Stimulated activated CD4-positive, alpha-beta T cell treated with anti-CD3 and anti-CD28 coated beads, Interleukin-1b, Interleukin-23, amount 100 ng/mL, for 1 hour (primary cell): ENCODE measurements at places on chromosomes 5 and 9.

GRCh38 chr5:73822989-73823339, 197.0 kb downstream of the ARHGEF28 start:
- DNase-seq: no peak

GRCh38 chr9:107397076-107398044, 92.2 kb downstream of the KLF4 start:
- no peak for DNase-seq

- no peak for DNase-seq
Observed at GRCh38 chr5:68821056-68821455, 272.8 kb upstream of the SLC30A5 start.

GRCh38 chr9:2622461-2623287, 1.1 kb downstream of the VLDLR start:
- no peak for DNase-seq

GRCh38 chr5:5633579-5633978, 211.1 kb downstream of the ICE1 start:
- no peak for DNase-seq

DNA sequence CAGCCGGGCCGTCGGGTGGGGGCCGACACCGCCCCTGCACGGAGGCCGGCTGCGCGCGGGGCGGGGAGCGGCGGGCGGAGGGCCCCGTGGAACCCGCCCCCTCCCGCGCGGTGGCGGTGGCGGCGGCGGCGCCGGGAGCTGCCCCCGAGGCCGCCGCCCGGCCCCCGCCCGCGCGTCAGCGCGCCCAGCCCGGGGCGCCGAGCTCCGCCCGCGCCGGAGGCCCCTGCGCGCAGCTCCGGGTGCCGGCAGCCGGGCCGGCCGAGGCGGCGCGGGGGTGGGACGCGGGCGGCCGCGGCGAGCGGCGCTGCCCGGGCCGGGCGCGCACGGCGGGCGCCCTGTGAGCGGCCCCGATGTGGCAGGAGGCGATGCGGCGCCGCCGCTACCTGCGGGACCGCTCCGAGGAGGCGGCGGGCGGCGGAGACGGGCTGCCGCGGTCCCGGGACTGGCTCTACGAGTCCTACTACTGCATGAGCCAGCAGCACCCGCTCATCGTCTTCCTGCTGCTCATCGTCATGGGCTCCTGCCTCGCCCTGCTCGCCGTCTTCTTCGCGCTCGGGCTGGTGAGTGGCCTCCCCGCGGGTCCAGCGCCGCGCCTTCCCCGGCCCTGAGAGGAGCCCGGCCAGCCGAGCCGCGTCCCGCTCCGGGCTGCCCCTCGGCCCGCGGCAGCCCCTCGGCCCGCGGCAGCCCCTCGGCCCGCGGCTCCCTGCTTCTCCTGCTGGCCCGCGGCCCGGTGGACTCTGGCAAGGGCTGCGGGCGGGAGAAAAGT, at the start of gene ADCY2:
Gene ADCY2, plus strand, starts transcription at position 192 of the 766 bp plus-strand sequence. Its CDS starts 159 bp downstream, at position 351.
- DNase-seq: no peak

DNA sequence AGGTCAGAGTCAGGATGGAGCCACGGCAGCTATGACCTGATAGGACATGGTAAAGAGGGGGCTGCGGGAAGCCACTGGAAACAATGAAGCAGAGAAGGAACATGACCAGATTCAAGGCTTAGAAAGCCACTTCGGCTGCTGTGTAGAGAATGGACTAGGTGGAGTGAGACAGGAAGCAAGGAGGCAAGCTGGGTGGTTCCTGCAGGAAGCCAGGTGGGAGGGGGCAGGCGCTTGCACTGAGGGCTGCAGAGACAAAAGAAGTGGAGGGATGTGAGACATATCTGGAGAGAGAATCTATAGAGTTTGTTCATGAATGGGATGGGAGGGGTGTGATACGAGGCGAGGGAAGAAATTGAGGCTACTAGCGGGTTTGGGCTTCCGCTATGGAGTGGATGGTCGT, 19.0 kb upstream of the N4BP3 start:
- no peak for DNase-seq

GRCh38 chr9:116048081-116048480, 105.5 kb upstream of the PAPPA start:
- DNase-seq: no peak

- DNase-seq: no peak
Observed at GRCh38 chr5:150065886-150066285, 20.5 kb downstream of the CSF1R start.

- DNase-seq: no peak
Observed at GRCh38 chr9:26229324-26230054, 551.2 kb upstream of the TUSC1 start.

DNA sequence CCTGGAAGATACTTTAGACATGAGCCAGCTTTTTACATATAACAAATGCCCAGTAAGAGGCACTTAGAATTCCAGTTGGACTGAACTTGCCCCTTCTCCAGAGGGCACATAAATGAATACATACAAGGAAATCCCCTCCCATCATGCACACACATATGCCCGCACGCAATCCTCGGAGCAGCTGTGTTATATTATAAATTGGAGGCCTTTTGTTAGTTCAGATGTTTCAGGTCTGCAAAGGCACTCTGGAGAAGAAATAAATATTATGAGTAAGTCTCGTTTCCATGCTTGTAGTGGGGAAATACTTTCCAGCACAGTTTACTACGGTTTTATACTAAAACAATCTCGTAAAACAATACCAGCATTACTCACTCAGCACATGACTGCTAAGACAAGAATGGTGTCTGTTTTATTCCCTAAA, 17.6 kb upstream of the MUSK start:
- no peak for DNase-seq

DNA sequence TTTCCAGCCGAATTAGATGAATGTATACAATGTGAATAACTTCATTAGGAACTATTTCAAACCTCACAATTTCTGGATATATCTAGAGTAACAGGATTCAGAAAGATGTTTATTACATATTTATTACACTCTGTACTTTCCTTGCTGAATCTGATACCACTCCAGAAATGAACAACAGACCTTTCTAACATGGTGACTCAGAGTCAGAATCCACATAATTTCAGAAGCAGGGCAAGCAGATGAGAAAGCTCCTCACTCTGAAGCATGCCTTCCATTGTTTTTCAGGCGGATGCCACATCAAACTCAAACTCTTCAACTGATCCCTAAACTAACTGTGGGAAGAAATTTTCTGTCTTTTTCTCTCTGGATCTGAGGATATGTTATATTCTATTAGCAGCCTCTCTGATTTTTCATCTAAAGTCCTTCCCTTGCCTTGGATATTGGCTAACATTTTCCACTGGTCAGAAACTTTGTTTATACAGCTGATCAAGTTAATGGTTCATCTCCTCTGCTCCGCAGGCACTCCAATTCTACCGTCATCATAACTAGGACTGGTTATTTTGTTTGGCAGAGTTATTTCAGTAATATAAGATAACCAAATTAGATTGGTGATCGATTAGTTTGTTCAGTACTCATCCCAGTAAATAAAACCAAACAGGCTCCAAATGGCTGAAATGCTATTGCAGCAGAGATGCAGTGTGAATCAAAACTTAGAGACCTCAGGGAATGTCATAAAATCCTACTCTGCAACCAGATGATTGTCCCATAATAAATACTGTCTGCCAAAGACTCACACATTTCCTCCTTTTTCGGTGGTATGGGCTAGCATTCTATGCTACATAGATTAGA, 556.0 kb downstream of the EBF1 start:
- DNase-seq: no peak

DNA sequence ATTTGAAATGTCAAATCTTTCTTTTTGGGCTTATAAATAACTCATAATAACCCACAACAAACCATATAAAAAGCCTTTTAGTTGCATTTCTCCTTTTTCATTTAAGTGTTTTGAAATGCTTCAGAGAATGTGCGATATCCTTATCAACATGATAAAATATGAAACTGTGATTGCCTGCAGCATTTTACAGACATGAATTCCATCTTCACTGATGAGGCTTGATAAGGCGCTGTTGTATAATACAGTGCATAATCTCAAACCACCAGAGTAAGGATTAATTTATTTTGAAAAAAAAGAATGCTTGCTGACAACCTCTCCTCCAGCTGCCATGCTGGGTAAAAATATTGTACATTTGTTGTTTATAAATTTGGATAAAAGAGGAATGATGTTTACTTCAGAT, 216.8 kb downstream of the PBX3 start:
- DNase-seq: no peak

- no peak for DNase-seq
Observed at GRCh38 chr5:123170816-123171215, 81.8 kb downstream of the PRDM6 start.

- DNase-seq: no peak
Observed at GRCh38 chr9:84669013-84669287, 579 bp upstream of the NTRK2 start.

GRCh38 chr5:65832603-65833228, 93.7 kb upstream of the ERBIN start:
- no peak for DNase-seq

- no peak for DNase-seq
Observed at GRCh38 chr5:156783092-156783491, 67.0 kb upstream of the PPP1R2B start.

GRCh38 chr9:72480921-72481320, 40.5 kb upstream of the TMC1 start:
- DNase-seq: no peak

DNA sequence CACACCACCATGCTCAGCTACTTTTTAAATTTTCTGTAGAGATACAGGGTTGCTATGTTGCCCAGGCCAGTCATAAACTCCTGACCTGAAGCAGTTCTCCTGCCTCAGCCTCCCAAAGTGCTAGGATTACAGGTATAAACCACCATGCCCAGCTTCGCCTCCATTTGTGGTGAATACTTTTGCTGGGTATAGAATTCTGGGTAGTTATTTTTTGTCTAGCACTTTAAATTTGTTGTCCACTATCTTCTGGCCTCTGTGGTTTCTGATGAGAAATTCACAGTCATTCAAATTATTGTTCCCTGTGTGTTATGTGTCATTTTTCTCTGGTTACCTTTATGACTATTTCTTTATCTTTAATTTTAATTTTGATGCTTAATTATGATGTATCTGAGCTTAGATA, 57.7 kb upstream of the EXOC3 start:
- DNase-seq: no peak

DNA sequence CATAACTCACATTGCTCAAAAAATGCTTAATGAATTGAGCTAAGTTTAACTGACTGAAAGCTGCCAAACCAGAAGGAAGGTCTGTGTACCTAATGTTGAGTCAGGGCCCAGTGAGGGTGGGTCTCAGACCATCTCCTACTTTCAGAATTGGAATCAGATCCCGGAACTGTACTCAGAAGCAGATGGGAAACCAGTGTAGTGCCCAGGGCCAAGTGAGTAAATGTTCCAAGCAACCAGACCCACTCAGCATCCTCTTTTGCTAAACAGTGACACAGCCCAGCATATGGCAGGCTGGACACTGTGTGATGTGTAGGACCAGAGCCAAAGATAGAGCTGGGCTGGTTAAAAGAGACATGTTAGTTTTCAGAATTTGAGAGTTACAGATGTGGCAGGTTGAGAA, 94.1 kb downstream of the PLCXD3 start:
- DNase-seq: no peak

DNA sequence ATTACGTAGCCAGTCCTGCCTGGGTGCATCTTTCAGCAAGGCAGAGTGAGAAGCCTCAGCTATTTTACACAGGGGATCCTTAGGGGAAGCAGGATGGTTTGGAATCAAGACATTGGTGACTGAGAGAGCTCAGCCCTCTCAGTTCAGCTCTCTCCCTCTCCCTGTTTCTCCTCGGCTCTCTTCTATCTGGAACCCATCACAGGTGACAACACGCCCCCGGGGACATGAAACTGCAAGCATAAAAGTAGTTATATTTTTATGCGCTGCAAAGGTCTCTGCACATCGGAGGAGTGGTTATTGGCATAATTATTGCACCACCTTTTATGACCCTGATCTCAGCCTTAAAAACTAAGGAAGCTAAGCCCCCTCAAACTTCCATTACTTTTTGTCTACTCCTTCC, 14.2 kb downstream of the TMOD1 start:
- DNase-seq: no peak

- DNase-seq: no peak
Observed at GRCh38 chr5:33537240-33537639, 96.5 kb downstream of the TARS1 start.

DNA sequence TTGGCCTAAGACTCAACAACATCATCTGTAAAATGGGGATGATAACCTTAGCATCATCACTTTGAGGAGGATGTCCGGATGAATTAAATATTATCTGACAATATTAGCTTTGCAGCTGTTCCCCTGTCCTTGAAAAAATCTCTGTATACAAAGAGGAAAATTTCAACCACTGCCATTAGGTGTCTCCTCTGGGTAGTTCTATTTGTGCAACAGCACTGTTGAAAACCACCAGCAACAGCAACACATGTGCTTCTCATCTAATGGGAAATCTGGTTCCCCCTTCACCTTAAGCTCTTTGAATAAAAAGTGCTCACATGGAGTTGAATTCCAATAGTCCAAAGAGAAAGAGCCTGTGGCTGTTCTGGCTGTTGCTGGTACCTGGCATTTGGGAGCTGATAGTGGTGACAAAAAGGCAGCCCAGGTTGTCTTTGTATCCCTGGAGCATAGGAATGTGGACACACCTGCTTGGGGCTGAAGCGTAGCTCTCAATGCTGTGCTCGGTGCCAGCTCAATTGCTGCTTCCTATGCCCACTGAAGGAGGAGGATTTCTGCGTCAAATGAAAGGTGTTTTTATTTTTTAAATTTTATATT, 322.1 kb upstream of the MSX2 start:
- no peak for DNase-seq

- no peak for DNase-seq
Observed at GRCh38 chr9:84151640-84152039, 171.0 kb downstream of the RMI1 start.

GRCh38 chr9:119788921-119789320, 419.7 kb upstream of the BRINP1 start:
- no peak for DNase-seq

DNA sequence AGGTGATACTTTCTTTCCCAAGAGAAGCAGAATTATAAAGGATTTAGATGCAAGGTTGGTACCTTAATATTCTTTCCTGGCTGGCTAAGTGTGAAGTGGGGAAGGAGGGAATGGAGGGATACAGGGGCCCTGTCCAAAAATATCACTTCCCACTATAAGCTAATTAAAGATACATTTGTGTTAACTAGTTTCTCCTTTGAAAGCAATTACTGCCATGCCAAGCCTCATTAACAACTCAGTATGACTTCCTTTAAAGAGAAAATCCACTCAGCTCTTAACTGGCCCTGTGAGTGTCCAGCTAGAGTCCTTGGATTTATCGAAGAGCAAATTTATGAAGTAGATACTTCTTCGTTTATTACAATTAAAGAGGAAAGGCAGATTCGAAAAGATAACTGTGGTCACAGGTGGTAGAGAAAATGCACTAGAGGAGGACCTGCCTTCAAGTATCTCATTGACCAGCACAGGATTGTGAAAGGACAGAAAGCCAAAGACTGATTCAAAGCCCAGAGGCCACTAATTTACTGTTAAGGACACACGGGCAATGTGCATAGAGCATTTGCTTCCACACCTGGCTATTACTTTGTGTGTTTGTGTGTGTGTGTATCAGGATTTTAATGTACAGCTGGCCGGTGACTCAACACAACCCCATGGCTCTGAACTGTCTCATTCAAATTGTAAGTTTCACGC, 11.2 kb upstream of the GLDC start:
- no peak for DNase-seq
